ENCODE measurements at places on chromosomes 1 and 21. TPM values are rescaled to one million over a fixed set of nuclear protein-coding genes. Genes with fewer than 3 reads are reported as not detected.

GRCh38 chr1:204600203-204600602 lies 84.0 kb downstream of the MDM4 start:
- no peak for DNase-seq

DNA sequence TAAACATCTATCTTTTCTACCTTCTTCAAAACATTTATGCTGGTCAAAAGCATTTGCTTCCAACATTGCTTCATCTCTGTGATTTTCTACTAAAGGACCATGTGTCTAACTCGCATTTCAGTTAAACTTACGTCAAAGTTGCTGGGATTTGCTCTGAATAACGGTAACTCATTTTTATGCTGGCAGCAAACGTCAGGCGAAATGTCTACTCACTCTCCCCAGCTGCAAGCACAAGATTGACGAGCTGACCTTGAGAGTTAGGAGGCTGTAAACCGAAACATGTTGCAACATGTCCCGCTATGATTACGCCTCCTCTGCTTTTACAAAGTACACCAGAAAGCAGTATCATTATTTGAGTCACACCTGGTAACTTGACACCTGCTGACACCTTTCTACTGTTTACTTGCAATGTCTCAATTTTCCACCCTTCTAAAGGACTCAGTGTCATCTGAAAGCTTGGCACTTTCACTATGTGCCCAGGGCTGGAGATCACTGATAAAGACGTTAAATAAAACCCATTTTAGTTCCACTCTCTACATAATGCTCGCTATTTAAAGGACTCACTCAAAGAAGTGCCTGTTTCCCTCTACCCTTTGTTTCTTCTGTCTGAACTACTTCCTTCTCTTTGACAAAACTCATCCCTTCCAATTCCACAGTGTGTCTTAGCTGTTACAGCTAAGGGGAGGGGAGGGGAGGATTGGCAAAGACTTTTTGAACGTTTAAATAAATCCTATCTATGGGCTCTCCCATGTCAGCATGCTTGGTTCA lies 111.9 kb downstream of the PTPN14 start:
- DNase-seq: no peak

DNA sequence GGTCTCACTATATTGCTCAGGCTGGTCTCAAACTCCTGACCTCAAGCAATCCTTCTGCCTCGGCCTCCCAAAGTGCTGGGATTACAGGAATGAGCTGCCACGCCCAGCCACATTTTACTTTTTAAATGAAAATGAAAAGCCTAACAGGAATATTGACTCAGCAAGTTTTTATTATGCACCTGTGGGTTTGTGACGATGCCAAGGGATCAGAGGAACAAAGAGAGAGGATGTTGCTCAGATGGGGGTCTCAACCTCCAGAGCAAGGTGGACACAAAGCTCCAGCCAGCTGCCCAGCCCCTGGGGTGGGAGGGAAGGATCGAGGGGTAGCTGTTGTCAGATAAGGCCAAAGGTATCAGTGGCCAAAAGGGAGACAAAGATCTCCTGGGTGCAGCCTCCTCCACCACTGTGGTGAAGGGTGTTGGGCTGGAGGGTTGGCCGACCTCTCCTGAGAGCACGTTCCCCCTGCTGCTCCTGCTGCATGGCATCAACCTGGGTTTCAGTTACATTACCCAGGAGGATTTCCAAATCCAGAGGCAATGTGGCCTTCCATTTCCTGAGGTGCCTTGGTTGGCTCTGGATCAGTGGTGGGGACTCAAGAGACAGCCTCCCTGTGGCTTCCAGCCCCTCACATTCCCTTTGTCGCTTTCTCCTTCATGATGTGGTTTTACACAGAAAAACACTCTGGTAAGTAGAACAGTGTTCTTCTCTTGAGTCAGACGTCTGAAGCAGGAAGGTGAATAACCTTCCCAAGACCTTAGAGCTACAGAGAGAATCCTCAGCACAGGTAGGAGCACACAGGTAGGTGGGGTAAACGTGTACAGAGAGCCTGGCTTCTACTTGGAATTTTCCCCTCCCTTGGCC lies 34.2 kb downstream of the ZNF496 start:
- no peak for DNase-seq

AKR7A2 gene
- 64.5 TPM for total RNA-seq

PPP1R12B gene
- 153 TPM for total RNA-seq

RPS8 gene
- total RNA-seq: 2,300 TPM

GALE gene
- total RNA-seq: 15.3 TPM

GRCh38 chr1:242211254-242212022 lies 212.5 kb upstream of the MAP1LC3C start:
- no peak for DNase-seq

- no peak for DNase-seq
Measured at GRCh38 chr1:184190616-184191015, 139.1 kb downstream of the TSEN15 start.

GRCh38 chr1:66262208-66262963 lies 271.6 kb upstream of the SGIP1 start:
- DNase-seq: no peak

- DNase-seq: no peak
Measured at GRCh38 chr1:23159963-23160877, 8.4 kb downstream of the LUZP1 start.

B3GALT5 gene
- not detected for total RNA-seq

GRCh38 chr1:204065174-204065985 lies 7.5 kb upstream of the SOX13 start:
- DNase-seq: peak; percentile 62

CASZ1 gene
- 6.3 TPM for total RNA-seq

PSRC1 gene
- total RNA-seq: 42.5 TPM

DNA sequence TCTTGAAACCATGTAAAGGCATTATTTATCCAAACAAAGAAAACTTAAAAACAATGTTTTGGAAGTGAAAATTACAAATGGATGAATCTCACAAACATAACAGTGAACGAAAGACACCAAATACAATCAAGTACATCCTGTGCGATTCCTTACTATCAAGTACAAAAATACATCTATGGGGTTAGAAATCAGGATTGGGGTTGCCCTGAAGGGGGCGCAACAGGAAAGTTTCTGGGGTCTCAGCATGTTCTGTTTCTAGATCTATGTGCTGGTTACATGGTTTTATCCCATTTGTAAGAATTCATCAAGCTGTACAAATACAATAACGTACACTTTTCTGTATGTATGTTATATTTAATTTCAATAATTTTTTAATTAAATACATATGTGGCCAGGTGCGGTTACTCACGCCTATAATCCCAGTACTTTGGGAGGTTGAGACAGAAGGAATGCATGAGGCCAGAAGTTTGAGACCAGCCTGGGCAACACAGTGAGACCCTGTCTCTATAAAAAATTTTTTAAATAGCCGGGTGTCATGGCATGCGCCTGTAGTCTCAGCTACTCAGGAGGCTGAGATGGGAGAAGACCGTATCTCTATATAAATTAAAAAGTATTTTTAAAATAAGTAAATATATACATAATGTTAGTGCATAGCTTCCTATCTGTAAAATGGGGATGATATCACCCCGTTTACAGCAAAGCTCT lies 121.5 kb upstream of the SOD1 start:
- no peak for DNase-seq

DNA sequence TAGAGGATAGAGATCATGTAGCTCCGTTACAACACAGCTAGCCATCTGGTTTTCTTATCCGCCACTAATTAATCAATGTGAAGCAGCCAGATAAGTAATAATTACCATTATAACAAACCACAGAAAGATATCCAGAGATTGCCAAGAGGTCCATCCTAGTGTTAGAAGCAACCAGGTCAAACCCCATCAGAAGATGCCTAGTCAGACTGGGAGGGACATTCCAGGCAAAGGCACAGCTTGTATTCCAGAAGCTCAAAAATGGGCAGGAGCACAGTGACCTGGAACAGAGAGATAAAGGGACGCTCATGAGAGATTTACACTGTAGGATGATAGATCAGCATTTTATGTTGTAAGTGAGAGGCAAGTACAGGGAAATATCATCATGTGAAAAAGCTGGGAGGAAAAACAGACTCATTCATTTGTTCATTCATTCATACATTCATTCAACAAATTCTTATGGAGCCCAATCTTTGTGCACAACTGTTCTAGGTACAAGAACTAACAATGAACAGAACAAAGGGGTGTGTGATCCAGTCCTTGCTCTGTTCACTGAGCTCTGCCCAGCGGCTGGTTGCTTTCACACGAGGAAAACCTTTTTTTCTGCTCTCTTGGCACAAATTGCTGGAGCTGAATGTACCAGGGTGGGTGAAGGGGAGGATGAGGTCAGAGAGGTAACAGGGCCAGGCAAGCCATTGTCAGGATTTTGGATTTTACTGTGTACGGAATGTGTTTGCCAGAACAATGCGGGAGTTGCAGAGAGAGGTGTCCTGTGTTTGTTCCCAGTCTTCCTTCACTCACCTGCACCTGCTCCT lies 240.8 kb upstream of the FGGY start:
- no peak for DNase-seq

TEDDM1 gene
- total RNA-seq: not detected

DNA sequence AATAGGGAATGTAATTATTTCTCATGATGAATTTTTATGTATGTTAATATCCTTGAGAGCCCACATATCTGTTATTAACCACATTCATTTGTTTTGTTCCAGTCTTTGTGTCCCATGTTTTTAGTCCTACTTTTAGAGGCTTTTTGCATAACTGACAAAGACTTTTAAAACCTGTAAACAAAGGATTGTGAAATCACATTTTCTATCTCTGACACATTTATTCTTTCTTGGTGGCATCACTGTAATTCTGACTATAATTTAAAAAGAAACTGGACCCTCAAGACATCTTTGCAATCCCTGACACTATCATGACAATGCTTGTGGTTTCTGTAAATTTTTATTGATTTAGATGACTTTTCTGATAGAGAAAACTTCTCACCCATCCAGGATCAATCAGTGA lies 313.1 kb downstream of the SIPA1L2 start:
- DNase-seq: no peak

DNA sequence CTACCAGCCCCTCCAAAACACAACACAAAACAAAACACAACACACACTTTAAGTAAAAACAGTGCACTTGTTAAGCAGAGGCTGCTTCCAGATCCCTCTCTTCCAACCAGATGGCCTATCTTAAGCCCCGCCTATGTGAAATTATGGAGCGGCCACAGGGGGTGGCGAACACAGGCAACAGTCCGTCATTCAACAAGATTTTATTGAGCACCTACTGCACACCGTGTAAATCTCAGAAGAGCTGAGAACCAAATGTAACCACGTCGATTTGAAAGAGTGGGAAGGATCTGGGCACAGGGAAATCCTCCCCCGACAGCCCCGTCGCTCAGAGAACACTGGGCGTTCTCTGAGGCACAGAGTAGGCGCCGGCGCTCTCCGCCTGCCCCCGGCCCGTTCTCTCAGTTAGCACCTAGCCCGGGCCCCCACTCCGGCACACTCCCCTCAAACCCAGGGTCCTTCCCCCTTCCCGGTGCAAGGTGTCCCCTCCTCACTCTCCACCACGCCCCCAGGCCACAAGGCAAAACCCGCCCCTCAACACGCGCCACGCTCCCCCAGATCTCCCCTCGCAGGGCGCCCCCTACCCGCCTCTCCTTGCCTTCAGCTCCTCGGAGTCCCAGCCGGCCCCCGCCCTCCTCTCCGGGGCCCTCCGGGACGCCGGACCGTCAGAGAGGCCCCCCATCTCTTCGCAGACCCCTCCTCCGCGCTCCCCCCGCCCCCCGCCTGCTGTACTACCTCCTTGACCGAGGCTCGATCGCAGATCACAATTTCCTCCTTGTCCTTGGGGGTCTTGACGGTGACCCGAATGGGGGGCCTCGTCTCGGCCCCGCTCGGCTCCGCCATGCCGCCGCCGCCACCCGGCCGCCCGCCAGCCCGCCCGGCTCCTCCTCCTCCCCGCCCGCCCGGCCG lies 483 bp downstream of the UBQLN4 start:
- peak; percentile 20 for DNase-seq

DNA sequence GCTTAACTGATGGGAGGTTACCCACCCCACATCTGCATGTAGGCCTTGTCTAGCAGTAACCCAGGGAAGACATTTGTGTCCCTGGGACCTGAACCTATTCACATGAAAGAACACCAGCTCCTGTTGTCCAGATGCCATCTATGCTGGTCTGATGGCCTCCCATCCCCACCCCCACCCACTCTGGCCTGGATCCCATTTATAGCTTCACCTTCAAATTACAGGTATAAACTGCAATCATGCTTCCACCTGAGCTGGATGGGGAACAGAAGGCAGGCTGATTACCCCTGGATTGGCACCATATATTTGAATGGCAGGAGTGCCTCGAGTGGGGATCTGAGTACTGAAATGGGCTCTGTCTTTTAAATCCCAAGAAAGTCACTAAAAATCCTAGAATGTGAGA lies 312.7 kb upstream of the USP24 start:
- DNase-seq: no peak

Measured in tibial nerve (tissue), 4 donors.